ENCODE measurements at places on chromosomes 6 and 20.

GRCh38 chr20:62765432-62766070, 30.7 kb upstream of the MRGBP start:
- H3K4me3 ChIP-seq, result no peak overlapping the region
- peaks cover 12% of the 10 kb centered on the region for H3K36me3 ChIP-seq
- DNase-seq, result no peak
- H3K27ac ChIP-seq, result peak overlapping the region; percentile 17
- H3K4me1 ChIP-seq, result peaks cover 53% of the 10 kb centered on the region
- no peaks in the 10 kb centered on the region for H3K27me3 ChIP-seq

GRCh38 chr6:160167604-160168399, 46.2 kb downstream of the SLC22A1 start:
- no peak overlapping the region for H3K27ac ChIP-seq
- no peaks in the 10 kb centered on the region for H3K36me3 ChIP-seq
- no peak for DNase-seq
- no peak overlapping the region for H3K4me3 ChIP-seq

- no peak overlapping the region for H3K4me3 ChIP-seq
- DNase-seq, result peak; percentile 70
- no peaks in the 10 kb centered on the region for H3K36me3 ChIP-seq
- H3K27ac ChIP-seq, result no peak overlapping the region
- no peaks in the 10 kb centered on the region for H3K4me1 ChIP-seq
Measured at GRCh38 chr6:37860226-37860839, 40.8 kb downstream of the ZFAND3 start.

DNA sequence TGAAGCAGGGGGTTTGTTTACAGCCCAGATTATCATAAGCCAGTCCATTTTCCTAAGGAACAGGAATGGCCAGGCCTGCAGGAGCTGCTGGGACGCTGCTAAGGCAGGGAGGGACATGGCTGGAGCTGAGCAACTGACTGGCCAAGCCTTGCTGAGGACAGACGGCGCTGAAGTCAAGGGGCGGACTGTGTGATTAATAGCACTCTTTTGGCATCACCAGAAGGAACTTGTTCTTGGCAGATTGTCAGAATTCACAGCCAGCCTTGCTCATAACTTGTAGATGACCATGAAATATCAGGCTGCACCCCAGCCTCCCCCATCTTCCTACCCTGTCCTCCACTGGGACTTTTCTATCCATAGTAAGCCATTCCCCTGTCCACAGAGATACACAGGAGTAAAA, 218.8 kb upstream of the RNF24 start:
- H3K36me3 ChIP-seq, result peaks cover 64% of the 10 kb centered on the region
- peaks cover 20% of the 10 kb centered on the region for H3K4me1 ChIP-seq
- no peak overlapping the region for H3K27ac ChIP-seq

DNA sequence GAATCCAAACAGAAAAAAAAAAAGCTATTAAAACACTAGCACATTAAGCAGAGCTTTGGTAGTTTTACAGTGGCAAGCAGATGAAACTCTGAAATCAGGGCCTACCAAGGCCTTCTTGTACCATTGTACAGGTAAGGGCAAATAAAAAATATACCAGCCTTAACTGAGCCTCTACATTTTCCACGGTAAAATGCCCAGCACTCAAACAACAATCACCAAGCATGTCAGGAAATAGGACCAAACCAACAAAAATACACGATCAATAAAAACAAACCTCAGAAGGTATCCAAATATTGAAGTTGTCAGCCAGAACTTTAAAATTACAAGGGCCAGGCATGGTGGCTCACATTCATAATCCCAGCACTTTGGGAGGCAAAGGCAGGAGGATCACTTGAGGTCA, 18.3 kb downstream of the TRERF1 start:
- no peak overlapping the region for H3K4me3 ChIP-seq
- DNase-seq, result no peak
- H3K36me3 ChIP-seq, result no peaks in the 10 kb centered on the region
- no peaks in the 10 kb centered on the region for H3K27me3 ChIP-seq

DNA sequence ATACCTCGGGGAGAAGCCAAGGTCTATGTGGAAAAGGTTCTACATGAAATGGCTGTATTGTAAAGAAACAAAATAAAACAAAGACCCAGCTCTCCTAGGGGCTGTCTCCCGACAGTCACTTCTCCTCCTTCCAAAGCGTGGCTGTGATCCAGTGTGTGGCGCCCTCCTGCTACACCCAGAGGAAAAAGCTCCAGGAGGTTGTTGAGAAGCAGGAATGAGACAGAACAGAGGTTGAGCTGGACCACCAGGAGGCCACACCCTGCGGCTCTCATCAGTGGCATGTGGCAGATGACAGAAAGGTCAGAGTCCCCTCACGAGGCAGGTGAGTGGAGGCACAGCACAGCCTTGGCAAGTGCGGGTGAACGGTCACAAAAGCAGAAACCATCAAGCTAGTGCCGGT, 236.0 kb downstream of the TBXT start:
- peaks cover 10% of the 10 kb centered on the region for H3K27me3 ChIP-seq
- no peak overlapping the region for H3K4me3 ChIP-seq
- no peaks in the 10 kb centered on the region for H3K4me1 ChIP-seq
- no peak overlapping the region for H3K27ac ChIP-seq
- no peak for DNase-seq
- no peaks in the 10 kb centered on the region for H3K36me3 ChIP-seq

- H3K4me3 ChIP-seq, result no peak overlapping the region
- no peak for DNase-seq
- no peaks in the 10 kb centered on the region for H3K27me3 ChIP-seq
- H3K36me3 ChIP-seq, result no peaks in the 10 kb centered on the region
- H3K4me1 ChIP-seq, result no peaks in the 10 kb centered on the region
Measured at GRCh38 chr6:18215436-18215835, 48.9 kb downstream of the DEK start.

DNA sequence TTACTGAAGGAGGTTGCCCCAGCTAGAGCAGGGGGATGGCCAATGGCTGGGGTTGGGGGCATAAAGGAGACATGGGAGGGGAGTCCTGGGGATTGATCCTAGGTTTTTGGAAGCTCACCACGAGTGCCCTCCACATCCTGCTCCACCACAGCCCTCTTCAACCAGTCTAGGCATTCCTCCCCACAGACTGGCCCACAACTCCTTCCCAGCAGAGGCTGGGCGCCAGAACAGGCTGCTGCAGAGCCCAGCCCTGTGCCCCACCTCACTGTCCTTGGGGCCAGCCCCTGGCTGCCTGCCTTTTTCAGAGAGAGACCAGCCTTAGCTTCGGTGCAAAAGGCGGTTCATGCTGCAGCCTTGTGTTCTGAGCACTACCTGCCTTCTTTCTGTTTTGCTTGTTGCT, 16.4 kb downstream of the RPP40 start:
- DNase-seq, result no peak
- H3K27ac ChIP-seq, result no peak overlapping the region
- H3K4me3 ChIP-seq, result no peak overlapping the region
- H3K4me1 ChIP-seq, result peaks cover 12% of the 10 kb centered on the region
- H3K36me3 ChIP-seq, result no peaks in the 10 kb centered on the region
- H3K27me3 ChIP-seq, result no peaks in the 10 kb centered on the region

DNA sequence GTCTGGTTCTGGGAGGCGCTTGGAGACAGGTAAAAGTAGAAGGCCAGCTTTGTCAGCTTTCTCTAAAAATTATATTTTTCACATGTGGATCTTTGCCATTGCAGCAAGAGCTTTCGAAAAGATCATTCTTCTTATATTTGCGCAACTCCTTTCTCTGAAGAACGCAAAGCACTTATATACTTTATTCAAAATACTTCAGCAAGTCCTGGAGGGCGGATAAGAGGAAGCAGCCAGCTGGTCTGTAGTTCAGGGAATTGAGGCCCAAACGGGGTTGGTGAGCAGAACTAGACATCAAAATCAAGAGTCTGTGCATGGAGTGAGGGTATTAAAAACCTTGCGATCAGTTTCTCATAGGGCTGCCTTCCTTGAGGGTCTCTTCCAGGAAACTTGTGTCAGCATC, 182.3 kb downstream of the DTNBP1 start:
- H3K4me1 ChIP-seq, result peaks cover 80% of the 10 kb centered on the region
- no peaks in the 10 kb centered on the region for H3K27me3 ChIP-seq
- H3K36me3 ChIP-seq, result no peaks in the 10 kb centered on the region
- no peak overlapping the region for H3K27ac ChIP-seq
- no peak overlapping the region for H3K4me3 ChIP-seq

DNA sequence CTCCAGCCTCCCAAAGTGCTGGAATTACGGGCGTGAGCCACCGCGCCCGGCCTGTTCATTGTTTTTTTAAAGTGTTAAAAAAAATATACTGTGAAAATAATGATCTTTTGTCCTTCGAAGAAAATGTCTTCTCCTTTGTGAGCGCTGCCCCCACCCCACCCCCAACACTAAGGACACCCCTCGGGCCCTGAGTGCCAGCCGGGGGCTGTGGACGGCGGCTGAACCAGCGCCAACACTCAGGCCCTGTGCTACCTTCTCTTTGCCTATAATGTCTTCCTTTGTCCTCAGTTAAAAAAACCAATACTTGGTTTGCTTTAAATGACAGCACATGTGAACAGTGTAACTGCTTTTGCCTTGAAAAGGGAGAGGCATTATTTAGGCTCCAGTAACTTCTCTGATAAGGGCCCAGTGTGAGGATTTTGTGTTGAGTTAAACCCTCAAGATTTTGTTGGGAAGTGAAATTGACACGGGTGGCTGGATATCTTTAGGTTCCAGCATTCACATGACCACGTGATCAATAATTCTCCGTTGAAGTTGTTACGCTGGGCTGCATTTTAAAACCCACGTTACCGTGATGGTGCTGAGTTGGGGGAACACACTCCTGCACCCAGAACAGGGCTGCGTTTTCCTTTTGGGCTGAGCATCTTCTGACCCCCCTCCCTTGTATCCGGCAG, 9.5 kb upstream of the ADRM1 start:
- H3K27ac ChIP-seq, result no peak overlapping the region
- H3K27me3 ChIP-seq, result no peaks in the 10 kb centered on the region
- no peaks in the 10 kb centered on the region for H3K4me1 ChIP-seq
- peaks cover 4% of the 10 kb centered on the region for H3K36me3 ChIP-seq

GRCh38 chr6:133701633-133702331, 187.1 kb upstream of the TCF21 start:
- no peak for DNase-seq
- H3K27ac ChIP-seq, result no peak overlapping the region
- H3K27me3 ChIP-seq, result peaks cover 58% of the 10 kb centered on the region

DNA sequence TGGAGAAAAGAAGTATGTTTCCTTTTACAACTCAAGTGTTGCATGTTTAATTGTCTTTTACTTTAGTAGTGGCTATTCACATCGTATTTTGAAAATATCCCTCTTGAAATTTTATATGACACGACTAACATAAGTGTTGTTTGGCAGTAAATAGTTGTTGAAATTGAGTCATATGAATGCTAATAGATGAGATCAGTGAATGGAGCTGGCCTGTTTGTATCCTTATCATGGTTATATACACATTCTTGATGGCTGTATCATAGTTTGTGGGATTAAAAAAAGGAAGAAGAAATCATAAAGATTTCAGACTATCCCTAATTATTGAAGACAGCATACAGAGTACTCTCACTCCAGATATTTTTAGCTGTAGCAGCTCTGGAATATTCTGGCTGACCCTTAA, 8.2 kb upstream of the RAE1 start:
- no peak for DNase-seq
- no peaks in the 10 kb centered on the region for H3K4me1 ChIP-seq
- peaks cover 17% of the 10 kb centered on the region for H3K27me3 ChIP-seq
- no peaks in the 10 kb centered on the region for H3K36me3 ChIP-seq
- no peak overlapping the region for H3K4me3 ChIP-seq

DNA sequence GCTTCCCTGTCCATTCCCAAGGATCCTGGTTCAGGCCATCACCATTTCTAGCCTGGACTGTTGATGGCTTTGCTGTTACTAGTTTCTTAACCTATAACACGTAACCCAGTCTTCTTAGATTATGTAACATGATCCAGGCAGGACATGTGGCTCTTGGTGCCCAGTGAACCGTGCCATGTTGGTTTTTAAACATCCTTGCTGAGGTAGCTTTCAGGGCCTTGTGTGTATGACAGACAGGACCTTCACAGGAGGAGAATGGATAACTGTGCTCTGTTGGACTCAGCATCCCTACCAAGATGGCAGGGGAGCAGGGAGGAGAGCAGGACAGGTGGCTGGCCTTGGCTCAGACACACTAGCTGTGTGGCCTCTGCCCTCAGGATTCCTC, 46.8 kb downstream of the PANK2 start:
- no peak overlapping the region for H3K4me3 ChIP-seq
- no peak overlapping the region for H3K27ac ChIP-seq
- peaks cover 2% of the 10 kb centered on the region for H3K36me3 ChIP-seq
- no peak for DNase-seq
- H3K4me1 ChIP-seq, result peaks cover 10% of the 10 kb centered on the region

DNA sequence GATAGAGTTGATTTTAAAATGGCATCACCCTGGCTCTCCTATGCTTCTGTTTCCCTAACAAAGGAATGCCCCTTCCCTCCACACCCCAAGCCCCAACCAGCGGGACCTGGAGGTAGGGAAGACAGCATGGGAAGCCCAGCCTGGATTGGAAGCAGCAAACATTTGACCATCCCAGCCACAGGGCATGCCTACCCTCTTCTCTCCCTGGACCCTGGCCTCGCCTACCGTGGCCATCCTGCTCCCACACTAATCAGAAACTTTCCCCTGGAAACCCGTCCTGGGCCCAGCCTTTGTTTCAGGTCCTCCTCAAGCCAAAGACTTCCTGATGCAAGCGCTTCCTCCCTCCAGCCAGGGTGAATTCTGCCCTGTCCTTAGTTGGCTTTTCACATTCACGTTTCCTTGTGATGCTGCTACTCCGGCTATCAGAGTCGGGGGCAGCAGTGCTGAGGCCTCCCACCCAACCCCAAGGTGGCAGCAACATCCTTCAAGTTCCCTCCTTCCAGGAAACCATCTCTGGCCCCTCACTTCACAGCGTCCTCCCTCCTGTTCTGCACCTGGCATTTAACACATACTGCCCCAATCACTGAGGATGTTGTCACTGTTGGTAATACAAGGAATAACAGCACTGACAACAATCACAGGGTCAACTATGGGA, 18.2 kb upstream of the ANGPT4 start:
- no peak for DNase-seq
- no peaks in the 10 kb centered on the region for H3K4me1 ChIP-seq
- no peaks in the 10 kb centered on the region for H3K27me3 ChIP-seq
- H3K27ac ChIP-seq, result no peak overlapping the region
- H3K36me3 ChIP-seq, result no peaks in the 10 kb centered on the region

DNA sequence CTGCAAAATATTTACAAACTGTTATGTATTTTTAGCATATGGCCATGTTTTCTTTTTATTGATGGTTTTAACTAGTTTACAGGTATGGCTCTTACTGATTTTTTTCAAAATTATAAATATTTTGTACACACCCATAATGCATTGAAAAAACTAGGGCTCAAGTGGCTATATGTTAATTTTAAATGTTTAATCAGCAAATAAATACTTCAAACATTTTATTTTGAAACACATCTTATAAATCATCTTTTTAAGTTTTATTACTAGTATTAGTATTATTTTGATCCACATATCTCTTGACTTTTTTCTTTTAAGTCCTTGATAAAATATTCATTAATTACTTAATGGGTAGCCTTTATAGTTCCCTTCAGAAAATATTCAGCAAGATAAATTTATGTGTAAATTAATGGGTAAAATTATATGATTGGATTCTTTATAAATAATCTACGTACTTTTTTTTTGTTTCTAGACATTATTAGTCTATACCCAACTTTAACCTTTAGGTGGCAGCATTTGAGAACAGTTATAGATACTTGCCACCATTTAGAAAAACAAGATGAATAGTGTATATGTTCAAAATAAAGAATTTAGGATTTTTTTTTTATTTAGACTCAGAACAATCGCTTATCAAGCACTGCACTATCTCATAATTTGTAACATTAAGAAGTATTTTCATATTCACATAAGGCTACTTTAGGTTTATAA, 241.9 kb downstream of the ADGRB3 start:
- H3K4me1 ChIP-seq, result peaks cover 59% of the 10 kb centered on the region
- no peak overlapping the region for H3K4me3 ChIP-seq
- peak; percentile 61 for DNase-seq
- H3K27me3 ChIP-seq, result no peaks in the 10 kb centered on the region

GRCh38 chr6:111472933-111473435, 10.0 kb downstream of the REV3L start:
- peaks cover 20% of the 10 kb centered on the region for H3K4me1 ChIP-seq
- no peak overlapping the region for H3K4me3 ChIP-seq
- no peak for DNase-seq
- no peaks in the 10 kb centered on the region for H3K27me3 ChIP-seq
- no peak overlapping the region for H3K27ac ChIP-seq
